ENCODE measurements at places on chromosomes 7 and 10.

DNA sequence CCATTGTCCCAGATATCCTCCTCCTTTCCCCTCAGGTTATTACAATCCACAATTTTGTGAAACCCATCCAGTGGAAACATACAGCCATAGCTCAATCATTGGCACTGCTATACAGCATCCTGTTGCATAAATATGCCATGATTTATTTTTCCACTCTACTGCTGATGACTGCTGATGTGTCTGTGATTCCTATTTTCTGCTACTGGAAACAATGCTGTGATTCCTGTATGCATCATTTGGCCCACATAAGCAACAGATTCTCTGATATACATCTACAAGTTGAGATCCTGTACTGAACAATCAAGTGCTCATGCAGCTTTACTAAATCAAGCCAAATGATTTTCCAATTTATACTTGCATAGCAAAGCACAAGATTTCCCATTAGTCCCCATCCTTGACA is 39.6 kb downstream of the CUL2 start:
- DNase-seq: no peak

DNA sequence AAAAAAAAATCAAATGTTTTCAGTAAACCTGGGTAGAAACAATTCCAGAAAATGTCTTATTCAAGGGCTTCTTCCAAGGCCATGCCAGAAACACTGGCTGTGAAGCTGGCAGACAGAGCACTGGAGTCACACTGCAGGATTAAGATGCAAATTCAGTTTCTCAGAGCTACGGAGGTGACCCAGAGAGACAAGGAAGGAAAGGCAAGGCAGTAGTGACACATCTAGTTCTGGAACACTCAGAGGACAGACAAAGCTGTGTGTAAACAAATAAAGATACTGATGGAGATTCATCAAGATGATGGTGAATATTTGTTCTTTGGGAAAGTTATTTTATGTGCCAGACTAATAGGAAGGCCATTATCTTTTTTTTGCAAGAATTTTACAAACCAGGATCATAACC is 608.3 kb upstream of the C7orf33 start:
- no peak for DNase-seq

DNA sequence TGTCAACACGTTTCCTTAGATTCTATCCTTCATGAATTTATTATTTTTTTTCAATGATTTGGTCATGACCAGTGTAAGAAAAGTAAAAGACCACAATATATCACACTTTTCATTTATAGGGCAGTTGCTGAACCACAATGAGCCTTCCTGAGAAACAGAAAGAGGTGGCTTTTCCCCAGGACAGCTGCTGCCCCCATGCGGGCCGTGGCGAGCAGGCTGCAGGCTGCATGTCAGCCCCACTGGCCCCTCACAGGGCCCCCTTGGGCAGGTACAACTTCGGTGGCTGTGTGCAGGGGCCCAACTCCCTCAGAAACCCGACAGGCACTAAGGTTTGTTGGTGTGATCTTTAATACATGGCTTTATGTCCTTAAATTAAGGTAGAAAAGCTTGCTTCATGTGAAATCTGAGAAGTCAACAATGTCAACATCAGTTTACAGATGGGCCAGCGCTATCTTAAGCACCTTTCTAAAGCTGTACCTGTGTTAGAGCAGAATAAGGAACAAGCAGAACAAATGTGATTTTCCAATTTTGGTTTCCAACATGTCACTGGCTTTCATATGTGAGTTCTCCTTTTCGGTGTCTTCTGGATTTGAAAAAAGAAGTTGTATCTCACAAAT is 10.6 kb downstream of the BEND7 start:
- no peak for DNase-seq

DNA sequence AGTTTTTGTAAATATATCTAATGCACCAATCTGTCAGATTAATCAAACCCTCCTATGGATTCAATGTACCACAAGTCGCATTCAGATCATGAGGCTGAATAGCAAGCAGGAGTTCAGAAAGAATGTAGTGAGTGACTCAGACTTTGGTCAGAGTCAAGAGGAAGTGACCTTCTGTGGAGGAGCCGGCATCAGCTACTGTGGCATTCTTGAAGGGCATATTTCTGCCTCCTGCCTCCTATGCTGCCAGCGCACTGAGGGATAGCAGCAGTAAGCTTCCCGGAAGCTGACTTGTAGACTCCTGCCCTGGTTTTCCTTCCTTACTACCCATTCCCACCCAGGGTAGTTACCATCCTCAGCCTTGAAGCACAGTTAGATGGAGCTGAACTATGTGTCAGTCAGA is 867.5 kb downstream of the NRG3 start:
- no peak for DNase-seq

- DNase-seq: no peak
Observed at GRCh38 chr7:137772316-137772715, 74.5 kb downstream of the DGKI start.

- DNase-seq: no peak
Observed at GRCh38 chr7:41566581-41566980, 136.3 kb downstream of the INHBA start.

DNA sequence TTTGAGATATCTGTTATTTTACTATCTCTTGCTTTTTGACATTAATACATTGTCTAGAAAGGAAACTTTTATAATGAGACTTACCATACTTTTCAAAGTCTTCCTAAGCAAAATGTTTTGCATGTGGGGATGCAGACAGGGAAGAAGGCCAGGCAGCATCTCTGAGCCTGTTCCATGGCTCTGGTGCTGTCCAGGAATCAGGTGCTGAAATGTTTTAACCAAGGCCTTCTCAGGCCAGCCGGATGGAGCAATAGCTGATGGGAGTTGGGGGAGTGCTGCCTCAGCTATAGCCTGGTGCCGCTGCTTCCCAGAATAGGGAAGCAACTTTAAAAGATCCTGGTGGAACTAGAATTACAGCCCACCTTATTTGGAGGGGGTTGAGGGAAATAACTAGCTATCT is 38.5 kb downstream of the CRTAC1 start:
- DNase-seq: no peak

- no peak for DNase-seq
Observed at GRCh38 chr10:132322586-132323048, 9.4 kb upstream of the LRRC27 start.

DNA sequence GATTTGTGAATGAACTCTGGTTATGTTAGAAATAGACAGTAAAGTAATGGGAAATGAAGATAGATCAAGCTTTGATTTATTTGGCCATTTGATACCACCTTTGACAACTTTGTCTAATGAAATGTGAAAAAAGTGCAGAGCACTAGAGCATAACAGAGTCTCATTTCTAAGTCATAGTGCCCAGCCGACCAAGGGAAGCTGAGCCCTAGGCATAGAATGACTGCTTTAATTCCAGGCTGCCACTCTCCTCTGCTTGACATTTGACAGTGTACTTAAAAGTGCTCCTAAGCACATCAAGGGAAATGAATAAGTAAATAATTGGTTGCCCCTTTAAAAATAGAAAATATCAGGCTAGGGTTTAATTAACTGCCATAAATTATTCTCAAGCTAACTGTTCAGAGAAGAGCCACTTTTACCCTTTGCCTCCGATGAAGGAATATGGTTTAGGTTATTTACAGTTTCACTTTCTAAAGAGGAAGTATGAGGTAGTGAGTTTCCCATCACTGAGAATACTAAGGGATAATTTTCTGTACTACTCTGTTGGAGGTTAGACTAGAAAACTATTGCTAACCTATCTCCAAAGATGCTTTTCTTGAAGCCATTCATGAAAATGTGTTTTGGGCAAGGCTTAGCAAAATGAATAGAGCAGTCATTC is 591.6 kb downstream of the REEP3 start:
- no peak for DNase-seq

GRCh38 chr10:84177541-84178141 is 4.0 kb downstream of the GPR15LG start:
- no peak for DNase-seq

DNA sequence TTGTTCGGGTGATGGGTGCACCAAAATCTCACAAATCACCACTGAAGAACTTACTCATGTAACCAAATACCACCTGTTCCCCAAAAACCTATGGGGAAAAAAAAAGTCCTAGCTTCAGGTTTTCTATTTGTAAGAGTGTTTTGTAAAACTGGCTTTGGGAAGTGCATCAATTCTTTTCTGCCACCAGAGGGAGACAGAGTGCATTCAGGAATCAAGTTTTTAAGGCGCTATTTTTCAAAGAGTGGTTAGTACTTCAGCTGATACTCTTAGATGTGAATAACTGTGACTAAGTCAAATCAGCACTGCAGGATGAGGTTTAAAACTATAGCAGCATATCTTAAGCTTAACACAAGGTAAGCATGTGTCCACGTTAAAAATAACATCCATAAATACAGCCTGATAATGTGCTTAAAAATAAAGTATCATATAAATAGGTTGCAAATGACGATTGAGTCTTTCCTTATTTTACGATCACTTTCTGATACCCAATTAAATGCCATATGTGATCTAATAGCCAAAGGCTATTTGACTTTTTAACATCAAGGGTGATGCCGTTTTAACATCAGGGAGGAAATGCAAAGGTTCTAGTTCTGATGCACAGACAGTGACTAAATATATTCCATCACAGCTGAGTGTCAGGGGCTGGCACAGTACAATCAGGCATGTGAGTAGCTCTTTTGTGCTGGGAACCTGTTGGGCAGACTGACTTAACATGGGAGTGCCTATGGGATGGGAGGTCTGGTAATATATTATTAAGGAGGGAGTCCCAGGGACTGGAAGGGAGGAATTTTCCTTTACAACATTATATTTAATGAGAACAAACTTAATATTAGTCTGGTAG is 10.6 kb upstream of the LYZL2 start:
- DNase-seq: peak; percentile 21
